CMK (cell line): ENCODE measurements at places on chromosomes 3 and 15.

DNA sequence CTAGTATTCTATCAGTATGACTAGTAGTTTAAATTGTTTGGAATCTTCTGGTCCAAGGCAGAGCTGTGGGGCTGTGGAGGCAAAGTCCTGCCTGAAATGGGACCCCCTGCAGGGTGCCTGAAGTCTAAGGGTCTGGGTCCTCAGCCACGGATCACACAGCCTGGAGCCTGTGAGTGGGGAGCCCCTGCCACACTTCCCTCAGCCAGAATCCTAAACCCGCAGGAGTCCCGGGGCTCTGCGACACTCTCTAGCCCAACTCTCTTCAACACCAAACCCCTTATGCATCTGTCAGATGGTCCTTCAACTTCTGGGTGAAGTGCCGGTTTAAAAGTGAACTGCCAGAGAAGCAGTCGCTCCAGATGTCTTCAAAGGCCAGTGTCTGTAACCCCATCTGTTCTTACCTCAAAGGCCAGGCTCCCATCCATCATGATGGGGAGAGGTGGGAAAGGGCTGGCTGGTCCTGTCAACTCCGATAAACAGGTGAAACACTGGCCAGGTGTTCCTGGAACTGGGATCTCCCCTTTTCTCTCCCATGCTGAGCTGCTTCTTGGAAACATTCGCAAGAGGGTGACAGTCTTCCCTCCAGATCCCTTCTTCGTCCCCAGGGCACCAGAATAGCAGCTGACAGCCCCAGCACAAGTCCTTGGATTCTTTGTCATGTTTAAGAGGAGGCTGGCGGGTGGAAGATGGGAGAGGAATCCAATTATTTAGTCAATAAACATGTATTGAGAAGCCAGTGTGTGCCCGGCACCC lies 45.6 kb downstream of the CPN2 start:
- no peak for DNase-seq

- DNase-seq: no peak
These were observed 168.7 kb downstream of the PTPRG start for GRCh38 chr3:61730056-61730455.

GRCh38 chr15:88637436-88637835 lies 1.4 kb upstream of the ISG20 start:
- DNase-seq: no peak

DNA sequence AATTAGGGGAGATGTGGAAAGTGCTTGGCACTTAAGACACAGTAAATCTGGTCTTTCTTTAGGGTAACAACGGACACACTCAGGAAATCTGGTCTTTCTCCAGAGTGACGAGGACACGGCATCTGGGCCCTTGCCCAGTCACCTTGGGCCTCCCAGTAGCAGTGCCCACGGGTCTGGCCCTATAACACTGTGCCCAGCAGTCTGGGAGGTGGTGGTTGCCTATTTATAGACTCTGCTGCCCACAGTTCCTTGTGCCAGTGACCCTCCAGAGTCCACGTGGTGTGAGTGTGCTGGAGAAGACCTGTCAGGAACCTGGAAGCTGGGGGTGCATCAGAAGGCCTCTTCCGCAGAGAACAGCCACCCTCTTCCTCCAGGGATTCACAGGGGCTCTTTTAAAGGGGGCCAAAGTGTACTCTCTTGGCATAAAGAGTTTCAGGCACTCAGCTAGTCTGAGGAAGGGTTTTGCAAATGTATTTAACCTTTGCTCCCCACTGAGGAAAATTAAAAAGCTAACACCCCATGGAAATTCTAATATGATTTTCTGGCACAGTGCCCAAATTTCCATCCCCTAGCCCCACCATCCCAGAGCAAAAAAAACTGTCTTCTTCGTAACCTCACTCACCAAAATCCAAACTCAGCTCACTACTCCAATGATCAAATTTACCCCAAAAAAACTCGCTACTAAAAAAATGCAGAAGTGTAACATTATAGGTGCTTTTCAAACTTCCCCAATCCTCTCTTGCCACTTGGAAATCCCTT lies 15.4 kb downstream of the WNT5A start:
- DNase-seq: no peak

DNA sequence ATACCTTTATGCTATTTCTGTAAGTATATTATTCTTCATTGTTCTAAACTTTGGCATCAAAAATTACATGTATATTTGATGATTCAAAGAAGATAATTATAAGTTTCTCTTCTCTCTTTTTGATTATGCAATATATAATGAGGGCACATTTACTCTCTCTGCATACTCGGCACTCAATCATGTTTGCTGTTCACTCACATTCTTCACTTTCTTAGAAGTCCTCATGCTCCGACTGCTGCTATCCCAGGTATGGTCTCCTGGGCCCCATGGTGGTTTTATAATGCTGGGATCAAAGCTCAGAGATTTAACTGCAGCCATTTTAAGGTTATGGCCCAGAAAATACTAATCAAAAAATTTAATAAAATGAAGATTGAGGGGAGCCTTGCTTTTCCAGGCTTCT lies 529.7 kb upstream of the IL12A start:
- DNase-seq: no peak

DNA sequence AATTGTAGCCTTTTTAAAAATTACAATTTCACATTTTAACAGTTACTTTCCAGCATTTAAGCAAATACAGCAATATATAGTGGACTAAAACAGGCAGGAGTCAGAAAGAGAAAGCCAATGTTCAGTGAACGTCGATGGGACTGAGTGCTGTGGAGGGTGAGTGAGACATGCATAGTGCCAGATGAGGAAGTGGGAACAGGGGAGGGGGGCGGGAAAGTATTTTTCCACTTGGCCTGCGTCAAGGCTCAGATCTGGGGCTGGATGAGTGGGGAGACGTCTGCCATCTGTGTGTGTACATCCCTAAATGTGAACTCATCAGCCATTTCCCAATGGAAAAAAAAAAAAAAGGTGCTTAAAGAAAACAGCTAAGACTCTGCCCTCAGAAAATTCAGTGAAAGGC lies 19.2 kb upstream of the RAD18 start:
- no peak for DNase-seq

- DNase-seq: no peak
These were observed 168.3 kb upstream of the TSC22D2 start for GRCh38 chr3:150239766-150240165.

DNA sequence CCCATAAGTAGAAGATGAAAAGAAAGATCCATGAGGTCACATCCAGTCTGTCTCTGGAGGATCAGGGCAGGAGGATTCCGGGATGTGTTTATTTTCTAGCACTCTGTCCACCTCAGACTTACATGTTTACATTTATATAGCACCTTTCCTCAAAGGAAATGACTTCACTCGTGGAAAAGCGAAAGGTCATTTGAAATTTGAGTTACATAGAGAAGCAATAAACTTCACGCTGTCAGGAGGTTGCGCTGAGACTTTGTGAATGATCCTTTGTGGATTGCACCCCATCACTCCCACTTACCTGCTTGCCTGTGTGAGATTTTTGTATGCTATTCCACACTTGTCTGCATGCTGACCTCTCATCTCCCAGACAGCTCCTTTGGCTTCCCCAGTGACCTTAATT lies 540.5 kb downstream of the AGBL1 start:
- no peak for DNase-seq

DNA sequence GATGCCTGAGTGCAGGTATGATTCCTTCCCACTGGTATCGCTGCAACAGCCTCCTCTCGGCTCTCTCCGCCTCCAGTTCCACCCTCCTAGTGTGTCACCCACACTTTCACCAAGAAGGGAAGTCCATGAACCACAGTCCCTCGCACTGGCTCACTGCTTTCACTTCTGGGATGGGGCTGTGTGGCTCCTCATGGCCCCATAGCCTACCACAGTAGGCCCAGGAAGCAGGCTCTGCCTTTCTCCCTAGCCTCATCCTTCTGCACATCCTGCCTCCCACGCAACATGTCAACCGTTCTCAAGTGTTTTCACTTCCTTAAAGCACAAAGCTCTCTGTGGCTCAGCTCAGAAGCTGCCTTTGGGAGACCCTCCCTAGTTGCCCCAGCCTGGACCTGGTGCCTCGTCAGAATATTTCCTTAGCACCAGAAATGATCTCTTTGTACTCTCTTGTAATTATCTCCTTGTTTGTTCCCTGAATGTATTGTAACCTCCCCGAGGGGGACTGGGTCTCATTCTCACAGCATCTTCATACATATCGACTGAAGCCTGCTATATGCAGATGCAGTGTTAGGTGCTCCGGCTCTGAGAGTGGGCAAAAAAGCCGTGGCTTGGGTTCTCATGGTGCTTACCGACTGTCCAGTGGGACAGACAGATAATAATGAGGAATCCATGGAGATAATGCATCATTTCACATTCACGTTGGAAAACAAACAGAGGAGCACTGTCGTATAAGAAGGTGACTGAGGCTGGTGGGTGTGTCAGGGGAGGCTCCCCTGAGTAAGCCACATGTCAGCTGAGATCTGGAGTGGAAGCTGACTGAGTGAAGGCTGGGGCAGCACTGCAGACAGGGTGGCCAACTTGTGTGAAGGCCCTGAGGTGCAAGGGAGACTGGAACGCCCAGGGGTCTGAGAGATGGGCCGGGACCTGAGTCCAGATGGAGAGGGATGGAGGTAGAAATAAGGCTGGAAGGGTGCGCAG lies 107.1 kb downstream of the DGKG start:
- DNase-seq: peak; percentile 22

GRCh38 chr3:195532834-195533233 lies 10.3 kb downstream of the PPP1R2 start:
- DNase-seq: no peak

DNA sequence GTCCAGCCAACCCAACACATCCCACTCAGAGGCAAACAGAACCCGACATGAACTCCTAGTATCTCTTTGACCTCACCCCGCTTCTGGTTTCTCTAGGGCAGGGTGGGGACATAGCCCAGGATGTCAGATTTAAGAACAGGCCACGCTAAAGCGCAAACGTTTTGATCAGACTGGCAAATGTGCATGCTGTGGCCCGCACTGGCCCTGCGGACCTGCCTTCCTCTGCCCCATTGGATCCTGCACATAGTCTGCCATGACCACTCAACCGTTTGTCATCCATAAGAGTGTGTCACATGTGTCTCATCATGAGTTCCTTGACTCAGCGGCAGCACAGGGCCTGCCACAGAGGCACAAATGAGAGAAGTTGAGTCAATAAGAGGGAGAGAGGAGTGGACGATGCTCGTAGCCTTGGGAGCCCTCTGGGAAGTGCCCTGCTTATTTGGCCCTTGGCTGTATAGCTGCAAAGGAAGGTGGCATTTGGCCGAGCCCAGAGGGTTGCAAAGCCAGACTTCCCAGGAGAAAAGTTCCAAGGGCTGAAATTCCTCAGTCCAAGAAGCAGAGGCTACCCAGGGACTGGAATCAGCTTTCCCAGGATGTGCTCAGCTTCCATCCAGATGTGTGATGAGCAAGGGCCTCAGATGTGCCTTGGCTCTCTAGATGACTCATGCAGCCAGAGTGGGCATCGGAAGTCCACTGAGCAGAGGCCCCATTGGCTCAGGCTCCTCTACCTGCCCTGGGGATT lies 55.5 kb upstream of the SLCO2A1 start:
- no peak for DNase-seq

GRCh38 chr3:194685065-194685717 lies 492 bp upstream of the FAM43A start:
- DNase-seq: no peak

GRCh38 chr3:72329354-72329753 lies 518.9 kb downstream of the SHQ1 start:
- no peak for DNase-seq
